Activated naive CD4-positive, alpha-beta T cell (primary cell): ENCODE measurements at places on chromosomes 5 and 9.

- no peak for DNase-seq
Measured at GRCh38 chr5:141558150-141558549, 60.6 kb downstream of the DIAPH1 start.

- no peak for DNase-seq
Measured at GRCh38 chr5:163821142-163821541, 315.7 kb downstream of the MAT2B start.

DNA sequence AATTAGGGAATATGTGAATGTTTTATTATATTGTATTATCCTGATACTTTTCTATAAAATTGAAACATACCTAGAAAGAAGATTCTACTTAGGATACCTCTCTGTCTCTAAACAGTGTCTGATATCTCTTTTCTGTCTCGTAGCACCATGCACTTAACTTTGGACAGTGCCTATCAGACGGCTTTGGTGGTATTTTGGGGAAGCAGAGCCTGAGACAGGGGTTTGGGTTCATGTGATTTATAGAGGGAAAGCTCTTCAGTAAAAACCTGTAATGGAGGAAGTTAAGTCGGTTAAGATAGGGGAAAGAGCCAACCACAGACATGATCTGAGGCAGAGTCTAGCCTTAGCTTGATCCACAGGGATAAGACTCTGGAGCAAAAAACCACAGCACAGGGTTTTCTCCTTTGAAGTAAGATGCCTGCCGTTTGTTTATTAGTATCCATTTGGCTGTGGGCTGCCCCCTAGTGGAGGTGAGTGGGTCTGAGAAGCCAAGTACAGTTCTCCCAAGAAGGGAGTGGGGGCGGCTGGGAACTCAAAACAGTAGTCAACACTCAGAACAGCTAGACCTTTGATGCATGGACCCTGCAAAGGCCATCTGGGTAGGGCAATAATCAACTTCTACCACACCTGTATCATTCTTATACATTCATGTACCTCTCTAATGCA lies 141.2 kb upstream of the ASTN2 start:
- DNase-seq, result no peak

- DNase-seq, result no peak
Measured at GRCh38 chr5:39912906-39913305, 488.1 kb upstream of the DAB2 start.

- no peak for DNase-seq
Measured at GRCh38 chr5:154365823-154366222, 80.0 kb upstream of the SAP30L start.

GRCh38 chr5:67831048-67831447 lies 384.5 kb upstream of the PIK3R1 start:
- DNase-seq, result no peak

- DNase-seq, result no peak
Measured at GRCh38 chr5:16233730-16234129, 54.1 kb upstream of the MARCHF11 start.

DNA sequence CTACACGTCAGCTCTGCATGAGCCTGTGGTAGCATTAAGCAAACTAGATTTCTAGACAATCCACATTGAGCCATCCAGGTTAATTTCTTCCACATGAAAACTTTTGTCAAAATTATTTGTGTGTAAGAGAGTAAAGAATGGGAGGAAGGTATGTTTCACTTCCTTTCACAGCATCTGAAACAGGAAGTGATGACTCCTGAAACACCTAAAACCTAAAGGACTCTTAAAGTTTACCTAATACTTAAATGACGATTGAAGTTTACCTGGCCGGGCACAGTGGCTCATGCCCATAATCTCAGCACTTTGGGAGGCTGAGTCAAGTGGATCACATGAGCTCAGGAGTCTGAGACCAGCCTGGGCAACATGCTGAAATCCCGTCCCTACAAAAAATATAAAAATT lies 223.8 kb downstream of the CEMIP2 start:
- no peak for DNase-seq

GRCh38 chr5:169897481-169897880 lies 82.8 kb downstream of the INSYN2B start:
- no peak for DNase-seq

- no peak for DNase-seq
Measured at GRCh38 chr5:54212331-54212730, 98.0 kb downstream of the ARL15 start.

DNA sequence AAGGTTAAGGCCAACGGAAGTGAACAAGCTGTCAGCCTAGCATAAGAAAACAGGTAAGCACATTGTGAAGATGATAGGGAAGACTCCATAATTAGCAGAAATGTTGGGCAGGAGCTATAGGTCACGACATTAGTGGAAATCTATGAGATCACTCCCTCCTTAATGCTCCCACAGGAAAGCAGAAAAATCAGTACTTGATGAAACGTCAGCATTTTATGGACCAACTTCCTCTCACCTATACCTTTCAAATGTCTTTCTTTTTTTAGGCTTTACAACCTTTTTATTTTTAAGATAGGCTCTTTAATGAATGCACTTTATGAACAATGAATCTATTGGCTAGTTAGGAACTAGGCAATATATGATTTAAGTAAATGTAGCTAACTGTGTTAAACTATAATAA lies 29.4 kb upstream of the HCN1 start:
- no peak for DNase-seq

GRCh38 chr5:159322180-159322579 lies 8.1 kb downstream of the IL12B start:
- DNase-seq, result no peak

DNA sequence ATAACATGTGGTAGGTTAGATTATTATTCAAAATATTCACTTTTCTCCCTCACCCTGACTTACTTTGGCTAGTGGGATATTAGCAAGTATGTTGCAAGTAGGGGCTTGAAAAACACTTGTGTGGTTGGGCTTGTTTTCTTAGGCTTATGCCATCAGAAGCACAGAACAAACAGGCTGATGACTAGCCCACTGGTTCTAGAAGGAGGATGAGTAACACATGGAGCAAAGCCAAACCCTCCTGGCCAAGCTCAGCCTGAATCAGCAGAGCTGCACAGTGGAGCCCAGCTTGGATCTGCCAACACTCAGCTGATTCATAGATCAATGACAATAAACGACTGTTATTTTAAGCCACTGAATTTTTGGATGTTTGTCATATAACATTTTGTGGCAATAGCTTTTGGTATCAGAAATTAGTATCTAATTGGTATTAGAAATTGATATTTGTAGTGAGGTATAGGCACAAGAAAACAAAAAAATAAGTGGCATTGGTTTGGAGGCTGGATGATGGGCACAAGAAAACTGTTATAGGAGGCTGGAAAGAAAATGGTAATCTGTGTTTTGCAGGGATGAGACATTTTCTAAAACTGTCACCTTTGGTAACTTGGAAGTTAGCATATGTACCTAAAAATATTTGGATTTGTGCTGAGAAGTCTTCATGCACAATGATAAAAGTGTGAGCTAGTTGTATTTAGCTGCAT lies 46.1 kb upstream of the ZBED3 start:
- no peak for DNase-seq

DNA sequence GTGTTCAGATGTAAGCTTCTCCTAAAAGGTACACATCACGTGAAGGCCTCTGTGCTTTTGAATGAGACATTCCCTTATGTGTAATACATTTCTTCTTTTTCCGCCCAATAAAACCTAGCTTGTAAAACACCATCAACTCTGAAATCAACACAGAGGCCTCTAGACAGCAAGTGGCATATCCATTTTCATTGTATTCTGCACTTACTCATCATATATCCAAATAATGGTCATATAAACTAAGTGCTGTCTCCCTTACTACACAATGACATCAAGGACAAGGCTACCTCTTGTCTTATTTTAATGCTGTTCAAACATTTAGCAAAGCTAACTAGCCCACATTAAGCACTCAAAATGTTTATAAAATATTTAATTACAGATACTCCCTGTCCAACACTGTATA lies 108.5 kb downstream of the ELAVL2 start:
- DNase-seq, result no peak

DNA sequence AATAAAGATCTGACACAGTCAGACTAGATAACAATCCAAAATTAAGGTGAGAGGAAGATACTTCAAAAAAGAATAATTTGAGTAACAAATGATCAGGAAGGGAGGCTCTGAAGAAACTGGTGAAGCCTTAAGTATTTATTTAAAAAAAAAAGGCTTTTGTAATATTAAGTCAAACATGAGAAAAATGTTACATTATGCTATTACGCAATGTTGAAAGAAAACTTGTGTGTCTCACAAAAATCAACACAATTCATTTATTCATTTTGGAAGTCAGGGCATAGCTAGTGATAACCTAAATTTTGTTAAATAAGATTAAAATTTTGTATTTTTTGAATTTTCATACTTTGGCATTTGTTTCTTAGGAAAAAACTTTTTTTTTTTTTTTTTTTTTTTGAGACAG lies 28.2 kb downstream of the WDR41 start:
- DNase-seq, result no peak

- DNase-seq, result no peak
Measured at GRCh38 chr5:66932457-66932856, 264.1 kb downstream of the CD180 start.

GRCh38 chr9:106772523-106773290 lies 90.3 kb upstream of the ZNF462 start:
- DNase-seq, result no peak

- peak; percentile 37 for DNase-seq
Measured at GRCh38 chr5:179623906-179624741, 653 bp upstream of the HNRNPH1 start.

DNA sequence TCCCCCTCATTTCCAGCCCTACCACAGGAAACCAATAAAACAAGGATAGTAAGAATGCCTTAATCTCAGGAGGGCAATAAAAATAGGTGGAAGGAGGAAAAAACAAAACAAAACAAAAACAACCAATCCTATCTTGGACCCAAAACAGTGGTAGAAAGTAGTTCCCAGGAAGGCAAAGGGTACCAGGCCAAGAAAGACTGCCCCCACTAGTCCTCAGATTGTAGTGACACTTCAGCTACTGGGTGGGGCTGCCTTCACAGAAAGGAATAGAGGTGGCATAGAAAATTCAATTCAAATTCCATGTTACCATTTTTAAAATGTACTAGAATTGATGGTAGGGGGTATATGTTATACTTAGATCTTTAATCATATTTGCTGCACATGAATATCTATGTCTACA lies 59.3 kb downstream of the DPYSL3 start:
- DNase-seq, result no peak

DNA sequence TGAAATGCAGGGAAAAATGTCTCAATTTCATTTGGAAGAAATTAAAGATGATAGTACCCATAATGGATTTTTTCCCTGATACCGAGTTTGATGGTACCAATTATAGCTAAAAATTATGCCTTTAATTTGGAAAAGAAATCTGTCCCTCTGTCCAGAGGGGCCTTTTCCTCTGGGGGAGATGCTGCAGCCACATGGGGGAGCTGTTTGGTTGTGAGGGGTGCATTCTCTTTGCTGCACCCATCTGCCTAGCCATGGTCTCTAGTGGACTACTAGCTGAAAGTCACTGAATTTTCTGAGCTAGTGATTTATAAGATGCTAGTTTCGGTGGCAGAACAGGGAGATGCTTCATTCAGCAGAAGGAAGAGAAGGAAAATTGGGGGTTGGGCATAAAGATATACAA lies 9.6 kb downstream of the SEC61B start:
- no peak for DNase-seq

- DNase-seq, result no peak
Measured at GRCh38 chr9:129835860-129836223, 584 bp downstream of the USP20 start.

- no peak for DNase-seq
Measured at GRCh38 chr5:1059884-1060263, 51.3 kb downstream of the NKD2 start.

- DNase-seq, result no peak
Measured at GRCh38 chr9:37943345-37944265, 39.7 kb upstream of the SLC25A51 start.

DNA sequence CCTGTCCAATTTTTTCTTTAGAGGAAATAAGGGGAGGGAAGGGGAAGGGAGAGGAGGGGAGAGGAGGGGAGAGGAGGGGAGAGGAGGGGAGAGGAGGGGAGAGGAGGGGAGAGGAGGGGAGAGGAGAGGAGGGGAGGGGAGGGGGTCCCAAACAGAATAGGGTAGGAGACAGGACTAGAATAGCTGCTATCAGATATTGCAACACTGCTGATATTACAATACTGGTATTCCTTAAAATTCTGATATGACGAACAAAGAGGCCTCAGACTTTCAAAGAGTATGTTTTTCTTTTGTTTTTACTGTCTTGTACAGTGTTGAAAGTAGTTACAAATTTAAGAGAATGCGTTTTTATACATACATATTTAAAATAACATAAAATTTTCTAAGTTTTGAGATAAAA lies 67.5 kb downstream of the RICTOR start:
- no peak for DNase-seq

GRCh38 chr9:136393531-136393930 lies 6.4 kb downstream of the SNAPC4 start:
- DNase-seq, result no peak

DNA sequence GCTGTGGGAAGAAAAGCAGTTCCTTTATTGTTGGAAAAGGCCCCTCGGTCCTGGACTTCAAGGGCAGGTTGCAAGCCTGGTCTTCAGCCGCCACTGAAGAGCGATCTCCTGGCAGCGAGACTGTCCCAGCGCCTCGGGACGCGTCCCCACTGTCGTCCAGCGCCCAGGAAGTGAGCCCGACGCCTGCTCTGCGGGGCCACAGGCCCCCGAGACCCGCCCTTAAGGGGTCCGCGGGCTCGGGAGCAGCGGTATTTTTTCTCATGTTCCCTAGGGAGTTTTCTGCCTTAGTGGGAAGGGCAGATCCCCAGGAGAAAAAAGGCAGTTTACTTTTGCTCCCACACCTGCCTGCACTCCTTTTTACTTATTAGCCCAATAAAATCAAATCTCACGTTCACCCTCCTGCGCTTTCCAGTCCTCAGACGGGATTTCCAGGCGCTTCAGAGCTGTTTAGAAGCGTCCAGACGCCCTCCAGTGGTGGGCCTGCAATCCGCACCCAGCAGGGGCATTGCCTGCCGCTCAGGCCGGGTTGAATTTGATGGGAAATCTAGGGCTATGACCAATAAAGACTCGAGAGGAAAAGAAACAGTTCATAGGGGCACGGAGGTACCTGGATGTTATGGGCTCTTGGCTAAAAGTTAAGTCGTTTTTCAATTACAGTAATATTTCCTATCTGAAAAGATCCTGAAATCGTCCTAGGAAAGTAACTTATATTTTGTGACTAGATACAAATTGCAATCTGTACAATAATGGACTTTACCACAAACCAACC lies 2.8 kb upstream of the EFNA5 start:
- peak; percentile 27 for DNase-seq

DNA sequence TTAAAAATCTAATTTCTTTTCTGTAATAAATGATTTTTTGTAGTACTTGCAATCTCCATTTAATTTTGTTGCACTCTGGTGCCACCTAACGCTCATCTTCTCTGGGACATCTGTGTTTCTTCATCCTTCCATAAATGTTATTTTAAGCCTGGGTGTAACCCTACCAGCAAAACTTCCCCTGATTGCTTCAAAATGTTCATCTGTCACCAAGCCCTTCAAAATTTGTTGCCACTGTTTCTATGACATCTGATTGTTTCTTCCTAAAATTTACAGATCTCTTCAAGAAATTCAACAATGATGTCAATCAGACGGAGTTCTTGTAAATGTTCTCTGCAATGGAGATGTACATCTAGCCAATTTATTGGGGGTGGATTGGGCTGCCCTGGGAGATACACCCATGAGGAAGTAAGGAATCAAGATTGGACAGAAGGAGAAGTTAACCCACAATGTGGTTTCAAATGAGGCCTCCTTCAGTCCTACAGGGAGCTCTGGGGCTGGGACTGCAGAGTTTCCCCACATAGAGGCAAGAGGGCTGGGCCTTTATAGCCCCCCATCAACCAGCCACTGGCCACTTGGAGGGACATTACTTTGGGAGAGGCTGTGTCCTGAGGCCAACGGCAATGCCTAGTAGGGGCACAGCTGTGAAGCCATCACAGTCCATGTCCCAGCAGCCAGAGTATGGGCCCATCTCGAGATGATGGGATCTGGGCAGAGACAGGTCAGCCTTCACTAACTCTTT lies 23.3 kb downstream of the MCTP1 start:
- no peak for DNase-seq
